Heart right ventricle (tissue), 16 donors: ENCODE measurements at places on chromosomes 5 and 9. TPM values are rescaled to one million over a fixed set of nuclear protein-coding genes. Genes with fewer than 3 reads are reported as not detected.

Gene UNC5A
- 0.01 TPM for polyA plus RNA-seq

Gene PCDHGB6
- polyA plus RNA-seq, result 5.8 TPM

Gene DOCK8
- 2.2 TPM for polyA plus RNA-seq

Gene NPDC1
- 74.2 TPM for polyA plus RNA-seq

Gene TNC
- 12.1 TPM for polyA plus RNA-seq

Gene CCDC112
- 3.0 TPM for polyA plus RNA-seq

Gene ALDOB
- polyA plus RNA-seq, result 0.44 TPM

Gene MEGF10
- polyA plus RNA-seq, result 0.10 TPM

Gene CNTFR
- 5.0 TPM for polyA plus RNA-seq

Gene IL4
- not detected for polyA plus RNA-seq

Gene PCDHGC4
- 0.12 TPM for polyA plus RNA-seq

Gene OSTF1
- 19.3 TPM for polyA plus RNA-seq

Gene FOXE1
- polyA plus RNA-seq, result not detected

Gene PANK3
- 6.2 TPM for polyA plus RNA-seq

Gene SHISAL2B
- polyA plus RNA-seq, result not detected

DNA sequence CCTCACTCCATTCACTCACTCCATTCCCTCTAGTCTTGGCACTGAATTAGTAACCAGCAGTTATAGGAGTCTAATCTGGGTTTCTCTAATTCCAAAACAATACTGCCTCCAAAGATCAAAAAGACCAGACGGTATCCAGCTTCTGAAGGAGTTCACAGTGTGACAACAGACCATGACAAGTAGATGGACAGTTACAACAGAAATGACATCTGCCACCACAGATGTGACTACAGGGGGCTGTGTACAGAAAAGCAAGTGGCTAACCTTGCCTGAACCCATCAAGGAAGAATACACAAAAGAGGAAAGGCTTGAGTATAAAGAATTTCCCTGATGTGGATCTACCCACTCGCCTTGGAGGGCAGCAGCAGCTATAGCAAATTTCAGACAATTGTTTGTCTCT is 112.4 kb downstream of the ACTL7B start:
- DNase-seq, result no peak

DNA sequence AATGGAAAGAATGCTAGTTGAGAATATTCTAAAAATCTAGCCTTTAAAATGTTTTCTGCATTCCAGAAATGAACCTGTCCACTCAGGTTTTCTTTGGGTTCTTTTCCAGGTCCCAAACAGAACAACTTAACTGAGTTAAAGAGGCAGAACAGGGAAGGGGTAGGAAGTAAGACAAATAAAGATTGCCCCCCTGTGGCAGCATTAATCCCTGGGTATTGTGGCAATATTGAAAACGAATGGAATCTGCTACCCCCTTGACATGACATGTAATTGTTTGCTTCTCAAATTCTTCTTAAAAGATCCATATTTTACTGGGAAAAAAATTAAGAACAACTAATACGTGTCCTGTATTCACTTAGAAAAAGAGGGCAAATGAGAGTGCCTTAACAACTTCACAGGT is 9.3 kb upstream of the RBM22 start:
- DNase-seq, result no peak

GRCh38 chr5:124824637-124825158 is 78.3 kb upstream of the ZNF608 start:
- DNase-seq, result no peak

- no peak for DNase-seq
These were observed 80.7 kb upstream of the MPDZ start for GRCh38 chr9:13360188-13360587.

DNA sequence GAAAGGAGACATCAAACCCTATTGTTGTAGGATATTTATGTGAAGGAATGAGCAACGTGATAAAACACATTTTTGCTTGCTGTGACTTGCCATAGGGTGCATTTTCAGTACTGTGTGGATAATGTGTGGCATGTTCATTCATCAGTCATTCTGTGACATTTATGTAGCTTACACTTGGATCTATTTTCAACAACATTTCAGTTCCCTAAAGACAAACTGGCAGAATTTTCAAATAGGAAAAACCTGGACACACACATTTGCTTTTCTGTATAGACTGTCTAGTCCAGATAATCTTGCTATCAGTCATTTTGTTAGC is 127.7 kb downstream of the TMC1 start:
- no peak for DNase-seq

GRCh38 chr9:136732444-136733178 is 10.1 kb downstream of the LCN10 start:
- DNase-seq, result peak; percentile 3

DNA sequence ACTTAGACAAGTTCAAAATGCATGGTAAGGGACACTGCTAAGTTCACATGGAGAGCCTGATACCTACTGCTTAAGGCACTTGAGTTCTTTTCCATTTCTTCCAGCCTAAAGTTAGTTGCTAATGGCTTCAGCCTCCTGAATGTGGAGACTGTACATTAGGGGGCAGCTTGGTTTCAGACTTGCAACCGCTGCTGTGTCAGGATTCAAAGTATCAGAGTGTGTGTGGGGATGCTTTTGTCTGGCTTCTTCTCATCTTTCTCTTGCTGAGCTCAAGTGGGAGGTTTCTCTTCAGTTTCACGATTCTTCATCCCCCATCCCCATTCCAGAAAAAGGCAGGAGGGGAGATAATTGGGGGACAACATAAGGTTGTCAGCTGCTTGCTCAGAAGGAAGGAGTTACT is 49.4 kb downstream of the ATP10B start:
- no peak for DNase-seq

DNA sequence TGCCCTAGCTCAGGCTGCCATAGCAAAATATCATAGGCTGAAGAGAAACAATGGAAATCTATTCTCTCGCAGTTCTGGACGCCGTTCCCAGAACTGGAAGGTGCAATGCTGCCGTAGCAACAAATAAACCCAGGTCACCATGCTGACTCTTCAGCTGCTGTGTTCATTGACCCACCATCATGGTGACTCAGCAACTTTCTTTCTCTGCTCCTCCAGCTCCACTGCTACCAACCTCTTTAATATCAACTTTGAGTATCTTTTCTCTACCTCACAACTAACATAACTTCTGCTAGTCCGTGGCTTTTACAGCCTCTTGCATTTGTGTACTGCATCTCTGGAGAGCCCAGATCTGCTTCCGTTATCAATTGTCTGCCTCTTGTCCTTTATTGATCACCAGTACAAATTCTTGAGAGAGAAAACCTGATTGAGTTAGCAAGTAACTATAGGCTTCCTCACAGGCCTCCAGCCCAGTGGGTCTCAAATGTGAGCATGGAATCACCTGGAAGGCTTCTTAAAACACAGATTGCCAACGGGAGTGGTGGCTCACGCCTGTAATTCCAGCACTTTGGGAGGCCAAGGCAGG is 47.3 kb upstream of the SLC30A5 start:
- DNase-seq, result no peak

DNA sequence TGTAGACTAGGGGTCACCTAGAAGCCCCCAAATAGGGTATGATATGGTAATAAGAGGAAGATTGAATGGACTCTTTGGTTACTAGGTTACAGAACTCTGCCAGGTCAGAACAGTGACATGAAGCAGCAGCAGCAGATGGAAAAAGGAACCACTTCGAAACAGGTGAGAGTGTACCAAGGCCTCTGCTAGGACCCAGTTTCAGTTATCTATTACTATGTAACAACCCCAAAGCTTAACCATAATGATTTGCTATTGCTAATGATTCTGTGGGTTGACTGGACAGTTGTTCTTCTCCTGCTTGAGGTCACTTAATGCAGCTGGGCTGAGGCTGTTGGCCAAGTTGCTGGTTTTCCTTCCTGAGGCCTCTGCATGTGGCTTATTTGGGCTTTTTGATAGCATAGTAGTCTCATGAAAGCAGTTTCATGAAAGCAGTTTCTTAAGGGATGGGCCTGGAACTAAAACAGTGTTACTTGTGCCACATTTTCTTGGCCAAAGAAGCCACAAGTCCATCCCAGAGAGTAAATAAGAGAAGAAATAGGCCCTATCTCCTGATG is 17.6 kb downstream of the C9orf43 start:
- no peak for DNase-seq

DNA sequence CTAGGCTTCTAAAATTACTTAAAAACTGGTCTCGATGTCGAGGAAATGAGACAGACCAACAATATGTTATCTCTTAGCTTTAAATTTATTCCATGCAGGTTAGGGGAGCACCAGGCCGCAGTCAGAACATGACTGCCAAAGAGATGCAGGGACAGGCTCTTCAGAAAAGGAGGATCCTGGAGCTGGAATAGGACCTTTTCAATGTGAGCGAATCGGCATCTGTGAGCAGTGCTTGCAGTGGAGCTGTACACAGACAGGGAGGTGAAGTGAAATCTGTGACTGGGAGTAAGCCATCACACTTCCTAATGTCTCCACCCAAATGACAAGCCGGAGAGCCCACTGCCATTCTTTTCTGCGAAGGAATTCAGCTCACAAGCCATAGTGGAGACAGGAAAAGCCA is 78.2 kb downstream of the EFNA5 start:
- DNase-seq, result no peak

DNA sequence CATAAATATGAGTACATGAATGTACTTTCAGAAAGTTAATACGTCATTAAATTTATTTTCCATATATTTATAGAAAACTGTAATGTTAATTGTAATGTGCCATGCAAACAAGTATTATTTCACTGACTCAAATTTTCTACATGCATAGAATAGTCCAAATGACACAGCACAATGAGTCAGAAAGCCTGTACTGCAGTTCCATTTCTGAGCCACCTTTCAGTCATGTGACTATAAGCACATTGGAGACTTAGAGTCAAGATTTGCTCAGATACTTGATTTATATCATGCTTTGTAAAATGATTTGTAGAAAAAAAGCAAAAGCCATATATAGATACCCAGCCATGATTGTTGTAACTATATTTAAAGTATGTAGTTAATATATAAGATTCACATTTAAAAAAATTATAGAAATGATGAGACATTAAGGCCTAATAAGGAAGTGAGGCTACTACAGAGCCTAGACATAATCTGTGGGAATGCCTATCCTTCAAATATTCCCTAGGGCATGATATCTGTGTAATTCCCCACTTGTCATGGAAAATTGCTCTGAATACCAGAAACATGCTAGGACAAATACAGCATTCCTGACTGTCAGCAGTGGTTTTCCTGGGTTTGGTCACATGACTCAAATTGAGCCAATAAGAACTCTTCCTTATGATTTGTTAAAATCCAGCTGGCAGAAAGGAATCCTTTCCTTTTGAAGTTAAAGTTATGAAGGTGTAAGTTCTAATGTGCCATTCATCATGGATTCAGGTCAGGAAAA is 50.0 kb downstream of the PTPRD start:
- no peak for DNase-seq

DNA sequence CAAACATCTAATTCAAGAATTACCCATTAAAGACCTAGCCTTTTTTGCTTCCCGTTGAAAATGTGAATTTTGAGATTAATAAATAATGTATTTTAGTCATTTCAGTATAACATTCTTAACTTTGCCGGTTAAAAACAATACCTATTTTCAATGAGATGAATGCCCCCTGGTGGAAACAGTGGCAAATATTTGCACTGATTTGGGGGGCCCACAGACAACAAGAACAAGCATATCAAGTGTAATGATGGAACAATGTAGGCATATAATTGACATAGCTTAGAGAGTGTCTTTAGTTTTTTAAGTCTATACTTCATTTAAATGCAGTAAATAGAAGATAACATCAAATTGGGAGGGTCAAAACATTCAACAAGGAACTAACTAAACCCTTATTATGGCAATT is 111.9 kb downstream of the NTRK2 start:
- no peak for DNase-seq

GRCh38 chr5:123035918-123036390 is 571 bp downstream of the PPIC start:
- DNase-seq, result peak; percentile 14

DNA sequence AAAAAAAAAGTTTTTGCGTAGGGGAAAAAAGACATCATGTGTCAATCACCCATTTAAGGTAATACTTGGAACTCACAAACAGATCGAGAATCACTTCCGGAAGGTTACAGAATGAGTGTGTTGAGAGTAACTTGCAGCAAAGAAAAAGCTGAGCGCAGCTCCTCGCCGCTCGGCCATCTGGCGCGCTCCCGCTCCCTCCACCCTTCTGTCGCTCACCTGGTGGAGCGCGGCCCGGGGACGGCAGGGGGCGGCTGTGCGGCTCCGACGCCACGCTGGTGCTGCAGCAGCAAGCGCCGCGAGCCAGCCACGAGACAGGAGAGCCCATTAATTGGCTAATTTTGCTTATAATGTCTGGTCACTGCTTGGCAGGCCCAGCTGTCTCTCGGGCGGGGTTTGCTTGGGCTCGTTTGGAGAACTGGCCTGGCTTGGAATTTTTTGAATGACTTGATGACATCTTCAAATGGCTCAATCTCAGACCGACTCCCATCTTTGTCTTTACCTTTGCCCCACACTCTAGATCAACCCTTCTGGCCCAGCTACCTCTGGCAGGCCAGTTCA is 601.8 kb downstream of the CCDC171 start:
- DNase-seq, result no peak

DNA sequence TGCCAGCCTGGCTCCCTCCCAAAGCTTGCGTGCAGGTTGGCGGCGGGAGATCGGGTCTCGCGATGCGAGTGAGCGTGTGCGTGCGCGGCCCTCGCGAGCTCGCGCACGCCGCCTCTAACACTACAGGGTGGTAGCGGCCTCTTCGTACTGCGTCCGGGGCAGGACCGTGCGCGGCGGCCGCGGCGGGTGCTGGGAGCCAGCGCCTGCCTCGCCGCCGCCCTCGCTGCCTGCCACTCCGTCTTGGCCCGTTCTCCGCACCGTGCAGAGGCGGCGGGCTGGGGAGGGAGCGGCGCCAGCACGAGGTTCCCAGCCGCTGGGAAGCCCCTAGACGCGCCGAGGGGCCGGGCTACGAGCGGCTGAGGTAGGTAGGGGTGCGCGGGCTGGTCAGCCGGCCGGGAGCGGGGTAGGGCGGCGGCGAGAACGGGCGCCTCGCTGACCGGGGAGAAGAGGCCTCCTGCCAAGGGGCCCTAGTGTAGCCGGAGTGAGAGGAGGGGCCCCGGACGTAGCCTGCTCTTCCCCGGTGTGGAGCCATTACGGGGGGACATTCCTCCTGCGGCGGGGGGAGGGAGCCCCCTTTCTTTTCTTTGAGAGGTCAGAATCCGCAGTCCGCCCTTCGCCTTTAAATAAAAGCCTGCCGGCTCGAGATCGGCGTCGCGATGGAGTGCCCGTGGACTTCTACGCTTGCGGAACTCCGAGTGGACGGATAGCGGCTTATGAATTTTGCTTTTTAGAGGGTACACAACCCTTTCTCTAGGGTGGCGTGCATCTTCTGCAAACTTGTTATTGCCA is at the start of gene C5orf24:
TSS of gene C5orf24 (plus strand) at position 117 of the 789 bp plus-strand sequence. CDS start 8,933 bp downstream, outside the sequence.
- DNase-seq, result peak; percentile 94

GRCh38 chr5:7717691-7718090 is 133.2 kb downstream of the CFAP90 start:
- DNase-seq, result no peak

DNA sequence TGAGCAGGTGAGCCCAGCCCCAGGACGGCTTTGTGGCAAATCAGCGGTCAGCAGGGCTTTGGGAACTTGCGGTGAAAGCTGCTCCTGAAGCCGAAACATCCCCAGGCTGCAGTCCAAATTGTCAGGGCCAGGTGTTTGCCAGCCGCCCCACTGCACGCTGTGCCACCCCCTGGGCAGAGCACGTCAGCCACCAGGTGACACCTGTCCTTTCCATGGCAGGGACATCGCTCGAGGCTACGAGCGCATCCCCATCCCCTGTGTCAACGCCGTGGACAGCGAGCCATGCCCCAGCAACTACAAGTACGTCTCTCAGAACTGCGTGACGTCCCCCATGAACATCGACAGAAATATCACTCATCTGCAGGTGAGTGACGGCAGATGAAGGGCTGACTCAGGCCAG is 64.4 kb upstream of the CACNA1B start:
- no peak for DNase-seq
